Astrocyte (in vitro differentiated cells and primary cell): ENCODE measurements at places on chromosomes 2 and 18. TPM values are rescaled to one million over a fixed set of nuclear protein-coding genes. Genes with fewer than 3 reads are reported as not detected.

GRCh38 chr2:130766037-130766436 lies 10.7 kb downstream of the AMER3 start:
- no peak overlapping the region for H3K4me3 ChIP-seq
- H3K36me3 ChIP-seq: no peaks in the 10 kb centered on the region
- no peak overlapping the region for H3K27ac ChIP-seq
- no peak for DNase-seq
- H3K4me1 ChIP-seq: no peaks in the 10 kb centered on the region

- DNase-seq: no peak
- no peak overlapping the region for H3K4me3 ChIP-seq
- no peaks in the 10 kb centered on the region for H3K4me1 ChIP-seq
- H3K36me3 ChIP-seq: no peaks in the 10 kb centered on the region
- H3K27me3 ChIP-seq: no peaks in the 10 kb centered on the region
Measured at GRCh38 chr2:66782780-66783361, 347.9 kb downstream of the MEIS1 start.

DNA sequence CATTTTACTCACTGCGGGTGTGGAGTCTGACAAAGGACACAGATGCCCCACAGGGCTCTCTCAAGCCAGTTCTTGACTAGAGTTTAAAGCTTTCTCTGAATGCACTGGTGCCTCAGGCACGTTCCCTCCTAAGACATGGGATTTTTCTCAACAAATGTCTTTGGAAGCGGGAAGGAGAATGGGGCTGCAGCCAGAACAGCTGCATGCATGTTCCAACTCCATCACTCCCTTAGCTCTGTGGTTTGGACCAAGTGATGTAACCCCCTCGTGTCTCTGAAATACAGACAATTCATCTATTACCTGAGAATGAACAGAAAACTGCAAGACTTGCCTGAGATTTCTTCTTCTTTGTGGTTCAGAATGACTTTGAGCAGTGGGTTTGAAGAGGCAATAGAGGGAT lies 141.7 kb upstream of the SERPINE2 start:
- no peak for DNase-seq
- no peak overlapping the region for H3K27ac ChIP-seq
- H3K4me3 ChIP-seq: no peak overlapping the region
- H3K4me1 ChIP-seq: peaks cover 4% of the 10 kb centered on the region

The CFC1 gene
- total RNA-seq: not detected in 2 replicates

The EVX2 gene
- total RNA-seq: not detected in 2 replicates

- no peak overlapping the region for H3K4me3 ChIP-seq
- no peaks in the 10 kb centered on the region for H3K36me3 ChIP-seq
- peaks cover 61% of the 10 kb centered on the region for H3K4me1 ChIP-seq
- H3K27ac ChIP-seq: peak overlapping the region; percentile 44
Measured at GRCh38 chr2:218003981-218004419, 1.2 kb upstream of the TNS1 start.

DNA sequence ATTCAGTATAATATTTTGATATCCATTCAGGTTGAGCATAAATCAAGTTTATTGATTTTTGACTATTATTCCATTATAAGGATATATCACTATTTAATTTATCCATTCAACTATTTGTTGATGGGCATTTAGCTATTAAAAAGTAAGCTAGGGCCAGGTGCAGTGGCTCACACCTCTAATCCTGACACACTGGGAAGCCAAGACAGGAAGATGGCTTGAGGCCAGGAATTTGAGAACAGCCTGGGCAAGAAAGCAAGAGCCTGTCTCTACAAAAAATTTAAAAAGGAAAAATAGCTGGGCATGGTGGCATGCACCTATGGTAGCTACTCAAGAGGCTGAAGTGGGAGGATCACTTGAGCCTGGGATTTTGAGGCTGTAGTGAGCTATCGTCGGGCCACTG lies 183.5 kb downstream of the HNMT start:
- H3K4me1 ChIP-seq: no peaks in the 10 kb centered on the region
- H3K27ac ChIP-seq: no peak overlapping the region
- H3K27me3 ChIP-seq: no peaks in the 10 kb centered on the region
- no peak overlapping the region for H3K4me3 ChIP-seq

The ADAM23 gene
- 11.0 and 13.9 TPM in 2 replicates for total RNA-seq

GRCh38 chr2:11863513-11864328 lies 117.3 kb downstream of the LPIN1 start:
- H3K27ac ChIP-seq: peak overlapping the region; percentile 14
- H3K4me1 ChIP-seq: peaks cover 7% of the 10 kb centered on the region
- H3K36me3 ChIP-seq: no peaks in the 10 kb centered on the region
- H3K4me3 ChIP-seq: peak overlapping the region; percentile 12

The FAM168B gene
- 111 and 117 TPM in 2 replicates for total RNA-seq

The RESP18 gene
- total RNA-seq: not detected in 2 replicates

The DSG3 gene
- total RNA-seq: 0.29 and 0.64 TPM in 2 replicates

The TNFAIP6 gene
- 0.75 and 1.4 TPM in 2 replicates for total RNA-seq

DNA sequence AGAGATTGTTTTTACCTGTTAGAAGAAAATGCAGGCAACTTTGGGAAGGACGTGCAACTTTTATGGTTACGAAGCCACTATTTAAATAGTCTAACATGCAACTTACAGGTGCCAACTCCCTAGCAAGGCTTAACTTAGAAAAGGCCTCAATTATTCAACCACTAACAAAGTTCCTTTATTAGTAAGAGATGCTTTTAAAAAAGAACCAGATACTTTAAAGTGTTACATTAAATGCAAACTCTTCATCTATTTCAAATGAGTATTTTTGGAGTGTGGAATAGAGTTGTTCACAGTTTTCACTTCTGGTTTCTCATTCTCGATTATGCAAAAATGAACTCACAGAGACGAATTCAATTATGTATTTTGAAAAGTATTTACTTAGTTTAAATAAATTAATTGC lies 51.7 kb downstream of the PELI1 start:
- H3K4me3 ChIP-seq: no peak overlapping the region
- no peaks in the 10 kb centered on the region for H3K4me1 ChIP-seq
- H3K36me3 ChIP-seq: peaks cover 16% of the 10 kb centered on the region
- no peak for DNase-seq
- H3K27me3 ChIP-seq: no peaks in the 10 kb centered on the region

DNA sequence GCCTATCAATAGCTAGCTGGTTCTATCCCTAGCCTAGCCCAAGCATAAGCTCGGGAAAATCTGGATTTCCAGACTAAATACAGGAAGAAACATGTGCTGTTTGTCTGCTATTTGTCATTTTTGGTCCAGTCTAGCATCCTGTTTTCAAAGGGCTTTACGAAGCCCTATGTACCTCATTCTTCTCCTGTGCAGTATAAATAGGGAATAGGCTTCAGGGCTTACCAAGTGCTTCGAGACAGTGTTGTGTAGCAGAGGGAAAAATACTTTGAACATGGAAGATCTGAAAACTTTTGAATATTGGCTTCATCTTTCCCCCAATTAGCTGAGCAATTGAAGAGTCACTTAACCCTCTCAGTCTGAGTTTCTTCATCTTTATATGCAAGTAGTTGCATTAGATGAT lies 679.8 kb downstream of the TDRD15 start:
- no peaks in the 10 kb centered on the region for H3K27me3 ChIP-seq
- no peak for DNase-seq
- no peaks in the 10 kb centered on the region for H3K36me3 ChIP-seq

GRCh38 chr2:95025406-95026319 lies at the start of gene MAL:
TSS of gene MAL (plus strand) at chr2:95025708. CDS start at chr2:95025793, 85 bp downstream.
- DNase-seq: no peak
- peaks cover 4% of the 10 kb centered on the region for H3K4me1 ChIP-seq
- peak within 1 kb of the TSS; percentile 10 for H3K4me3 ChIP-seq

The COL4A3 gene
- total RNA-seq: 0.02 TPM in 1 of 2 replicates, not detected in the other

The FAM110C gene
- 0.60 and 1.4 TPM in 2 replicates for total RNA-seq

The RNU2-63P gene
- 4.2 and 6.6 TPM in 2 replicates for total RNA-seq

DNA sequence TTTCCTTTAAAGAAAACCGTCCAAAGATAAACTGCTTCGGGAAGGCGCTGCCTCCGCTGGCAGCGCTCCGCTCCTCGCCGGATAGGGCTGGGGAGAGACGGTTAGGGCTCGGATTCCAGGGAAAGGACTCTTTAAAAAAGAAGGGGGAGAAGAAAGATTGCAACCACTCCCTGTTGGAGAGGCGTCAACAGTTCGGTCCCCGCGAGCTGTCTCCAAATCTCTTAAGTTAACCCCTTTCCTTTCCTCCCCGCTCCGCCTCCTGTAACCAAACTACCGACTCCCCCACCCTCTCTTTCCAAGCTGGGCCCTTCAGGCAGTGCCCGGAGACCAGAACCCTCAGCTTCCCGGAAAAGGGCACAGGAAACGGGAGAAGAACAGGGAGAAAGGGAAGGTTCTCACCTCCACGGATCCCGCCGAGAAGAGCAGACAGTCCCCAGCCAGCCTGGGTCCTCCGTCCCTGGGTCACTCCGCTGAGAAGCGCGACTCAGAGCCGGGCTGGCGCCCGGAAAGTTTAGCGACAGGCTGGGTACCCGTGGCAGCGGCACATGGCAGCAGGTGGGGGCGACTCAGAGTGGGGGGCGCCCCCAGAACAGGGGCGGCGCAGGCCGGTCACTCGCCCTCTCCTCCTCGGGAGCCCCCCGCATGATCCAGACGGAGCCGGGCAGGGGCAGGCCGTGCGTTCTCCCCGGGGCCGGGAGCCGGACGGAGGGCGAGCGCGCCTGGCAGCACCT lies 675 bp downstream of the FZD5 start:
- peaks cover 9% of the 10 kb centered on the region for H3K4me1 ChIP-seq
- no peak overlapping the region for H3K27ac ChIP-seq
- peaks cover 4% of the 10 kb centered on the region for H3K27me3 ChIP-seq
- no peaks in the 10 kb centered on the region for H3K36me3 ChIP-seq

DNA sequence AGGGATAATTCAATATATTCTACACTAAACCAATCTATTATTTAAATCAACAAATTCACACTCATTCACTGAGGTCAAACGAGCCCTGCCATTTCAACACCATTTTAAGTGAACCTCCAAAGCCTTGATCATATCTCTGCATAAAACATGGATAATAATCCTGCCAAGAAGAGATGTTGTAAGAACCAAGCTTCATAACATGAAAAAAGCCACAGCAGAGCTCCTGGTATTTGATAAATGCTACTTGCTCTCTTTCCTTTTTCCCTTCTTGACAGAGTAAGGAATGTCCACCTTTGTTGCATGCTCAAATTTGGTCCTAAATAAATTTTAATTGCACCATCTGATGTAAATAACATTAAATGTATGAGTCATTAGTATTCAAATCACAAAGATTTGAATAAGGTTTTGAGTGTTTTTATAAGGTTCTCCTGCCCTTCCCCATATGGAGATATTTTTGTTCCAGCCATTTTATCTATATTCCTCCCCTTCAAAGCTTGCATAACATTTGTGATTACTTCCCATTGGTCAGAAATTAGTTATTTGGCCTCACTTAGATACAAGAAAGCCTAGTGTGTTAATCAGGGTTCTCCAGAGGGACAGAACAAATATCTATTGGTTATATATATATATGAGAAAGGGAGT lies 318.8 kb downstream of the RND3 start:
- no peak overlapping the region for H3K4me3 ChIP-seq
- no peak for DNase-seq
- H3K27me3 ChIP-seq: no peaks in the 10 kb centered on the region
- no peak overlapping the region for H3K27ac ChIP-seq
- no peaks in the 10 kb centered on the region for H3K36me3 ChIP-seq

GRCh38 chr2:135299658-135300244 lies 231.3 kb downstream of the ZRANB3 start:
- H3K27me3 ChIP-seq: no peaks in the 10 kb centered on the region
- no peaks in the 10 kb centered on the region for H3K36me3 ChIP-seq
- DNase-seq: peak; percentile 50
- H3K4me1 ChIP-seq: no peaks in the 10 kb centered on the region
- H3K4me3 ChIP-seq: no peak overlapping the region
